Fibroblast of the aortic adventitia (primary cell): ENCODE measurements at places on chromosomes 16 and 17. TPM values are rescaled to one million over a fixed set of nuclear protein-coding genes. Genes with fewer than 3 reads are reported as not detected.

Gene ZNF597
- 2.5 and 2.8 TPM in 2 replicates for total RNA-seq

DNA sequence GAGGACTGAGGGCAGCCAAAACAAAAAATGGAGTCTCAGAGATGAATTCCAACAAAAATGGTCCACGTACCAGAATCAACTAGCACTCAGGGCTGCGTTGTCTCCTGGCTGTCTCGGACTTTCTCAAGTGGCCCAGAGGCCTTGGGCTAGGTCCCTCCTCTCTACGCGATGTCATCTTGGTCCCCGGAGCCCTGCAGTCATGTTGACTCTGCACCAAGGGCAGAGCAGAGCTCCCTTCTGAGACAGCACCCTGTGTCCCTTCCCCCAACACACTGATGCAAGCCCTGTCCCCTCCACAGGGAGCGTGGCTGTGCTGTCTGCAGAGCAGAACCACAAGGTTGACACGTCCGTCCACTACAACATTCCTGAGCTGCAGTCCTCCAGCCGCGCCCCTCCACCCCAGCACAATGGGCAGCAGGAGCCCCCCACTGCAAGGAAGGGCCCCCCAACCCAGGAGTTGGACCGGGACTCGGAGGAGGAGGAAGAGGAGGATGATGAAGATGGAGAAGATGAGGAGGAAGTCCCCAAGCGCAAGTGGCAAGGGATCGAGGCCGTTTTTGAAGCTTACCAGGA lies 20.8 kb downstream of the GINS2 start:
- DNase-seq = no peak

Gene SLC5A11
- not detected in 2 replicates for total RNA-seq

DNA sequence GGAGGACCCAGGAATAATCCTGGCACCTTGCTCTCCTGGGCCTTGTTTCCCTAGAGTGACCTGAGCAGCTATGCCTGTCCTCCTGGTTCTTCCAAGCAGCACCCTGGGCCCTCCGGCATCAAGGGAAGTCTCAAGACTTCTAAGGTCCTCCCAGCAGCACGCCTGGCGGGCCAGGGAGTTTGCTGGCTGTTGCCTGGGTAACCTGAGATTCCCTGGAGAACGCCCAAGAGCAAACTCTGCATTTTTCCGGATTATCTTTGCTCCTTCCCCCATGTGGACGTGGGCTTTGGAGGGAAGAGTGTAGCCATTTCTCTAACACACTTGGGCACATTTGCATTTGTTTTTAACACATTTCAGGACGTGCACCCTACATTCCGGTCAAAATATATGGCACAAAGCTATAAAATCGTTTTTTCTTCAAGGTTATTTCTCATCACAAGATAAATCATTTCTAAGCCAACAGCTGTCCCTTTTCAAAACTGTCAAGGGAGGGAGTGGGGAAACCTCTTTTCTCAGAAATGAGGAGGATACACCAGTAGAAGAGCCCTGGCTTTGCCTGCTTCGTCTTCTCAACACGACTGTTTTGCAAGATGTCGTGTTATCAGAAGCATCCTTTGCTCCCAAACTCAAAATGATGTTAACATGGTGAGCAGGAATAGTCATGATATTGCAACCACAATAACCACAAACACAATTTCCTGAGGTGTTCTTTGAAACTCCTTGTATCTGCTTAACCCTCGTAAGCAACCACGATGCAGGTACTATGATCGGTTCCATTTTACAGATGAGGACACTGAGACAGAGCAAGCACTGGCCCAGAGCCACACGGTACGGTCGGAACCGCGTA lies 116.5 kb downstream of the ADCY9 start:
- DNase-seq = peak; percentile 90

GRCh38 chr16:57091200-57091974 lies 996 bp upstream of the CPNE2 start:
- peak; percentile 28 for DNase-seq

DNA sequence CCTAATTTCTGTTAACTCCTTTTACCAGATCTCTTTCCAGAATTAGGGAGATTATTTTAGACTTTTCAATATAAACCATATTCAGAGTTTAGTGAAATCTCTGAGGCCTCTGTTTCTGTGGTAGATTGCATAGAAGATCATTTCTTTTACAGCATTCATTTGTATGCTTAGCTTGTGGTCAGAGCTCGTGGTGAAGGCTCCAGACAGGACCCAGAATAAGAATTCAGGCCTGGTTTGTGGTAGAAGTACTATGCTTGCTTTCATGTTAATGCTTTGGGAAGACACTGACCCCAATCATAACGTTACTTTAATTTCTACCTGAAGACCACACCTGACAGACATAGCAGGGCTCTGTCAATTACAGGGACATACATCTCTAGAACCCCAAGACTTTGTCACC lies 258.1 kb downstream of the FTO start:
- no peak for DNase-seq

Gene HSF5
- total RNA-seq = 0.16 TPM in 1 of 2 replicates, not detected in the other

Gene SLFN14
- not detected in 2 replicates for total RNA-seq

DNA sequence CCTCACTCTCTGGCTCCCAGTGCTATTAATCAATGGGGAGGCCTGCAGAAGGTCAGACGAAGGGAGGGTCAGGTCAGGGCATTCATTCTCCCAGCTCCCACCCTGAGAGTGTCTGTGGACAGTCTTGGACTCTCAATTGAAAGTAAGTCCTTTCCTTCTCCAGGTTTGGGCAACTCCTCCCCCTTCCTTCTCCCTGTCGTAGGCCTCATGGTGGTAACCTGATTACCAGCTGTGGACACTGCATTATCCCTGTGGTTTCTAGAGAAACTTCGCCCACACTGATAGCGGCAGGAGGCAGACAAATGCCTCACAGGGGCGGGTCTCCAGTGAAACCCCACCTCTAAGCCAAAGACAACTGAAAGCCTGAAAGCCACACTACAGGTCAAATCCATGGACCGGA lies 57.7 kb upstream of the SLC25A19 start:
- peak; percentile 44 for DNase-seq

Gene SLC35G6
- total RNA-seq = not detected in 2 replicates

DNA sequence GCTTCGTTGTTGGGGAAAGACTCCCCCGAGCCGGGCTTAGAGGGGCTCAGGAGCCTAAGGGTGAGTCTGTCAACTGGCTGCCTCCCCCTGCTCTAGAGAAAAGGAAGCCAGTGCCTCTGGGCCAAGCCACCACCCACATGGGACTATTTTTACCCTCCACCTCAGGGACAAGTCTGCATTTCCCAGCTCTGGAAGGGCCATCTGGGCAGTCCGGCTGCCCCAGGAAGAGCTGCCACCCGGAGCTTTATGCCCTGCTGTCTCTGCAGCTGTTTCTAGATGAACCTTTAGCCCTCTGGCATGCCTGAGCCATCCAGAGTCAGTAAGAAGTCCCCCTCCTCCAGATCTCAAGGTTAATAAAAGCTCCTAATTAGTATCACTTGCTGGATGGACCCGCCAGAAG lies 5.3 kb upstream of the RPRML start:
- no peak for DNase-seq

Gene NXN
- total RNA-seq = 5.1 and 18.1 TPM in 2 replicates

DNA sequence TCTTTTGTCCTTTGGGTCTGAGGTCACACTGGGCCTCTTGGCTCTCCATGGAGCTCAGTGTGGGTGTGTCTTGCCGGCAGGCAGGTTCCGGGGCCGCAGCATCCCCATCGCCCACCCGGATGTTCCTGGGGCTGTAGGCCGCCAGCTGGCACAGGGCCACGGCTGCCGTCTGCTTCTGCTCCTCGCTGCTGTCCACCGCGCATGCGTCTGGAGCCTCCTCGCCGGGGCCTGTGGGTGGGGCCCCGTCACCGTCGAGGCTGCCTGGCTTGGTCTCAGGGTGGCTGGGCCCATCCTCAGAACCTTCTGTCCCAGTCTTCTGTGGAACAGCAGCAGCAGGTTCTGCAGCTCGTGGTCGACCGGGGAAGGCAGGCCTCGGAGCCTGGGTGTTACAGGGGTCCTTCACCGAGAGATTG lies 9.6 kb downstream of the ZNF750 start:
- peak; percentile 52 for DNase-seq

DNA sequence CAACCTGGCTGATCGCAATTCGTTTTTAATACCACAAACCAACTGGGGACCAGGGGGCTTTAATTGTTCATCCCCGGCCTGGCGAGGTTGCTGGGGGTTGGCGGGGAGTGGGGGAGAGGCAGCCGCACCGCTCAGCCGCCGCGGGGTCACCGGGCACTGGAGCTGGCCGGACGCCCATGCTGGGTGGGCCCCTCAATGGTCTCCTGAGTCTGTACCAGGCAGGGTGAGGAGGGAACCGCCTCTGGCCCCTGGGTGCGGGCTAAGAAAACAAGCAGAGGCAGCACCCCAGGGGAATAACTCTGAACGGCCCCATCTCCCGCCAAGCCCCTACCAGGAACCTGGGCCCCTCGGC lies 43.9 kb downstream of the ACTG1 start:
- no peak for DNase-seq

DNA sequence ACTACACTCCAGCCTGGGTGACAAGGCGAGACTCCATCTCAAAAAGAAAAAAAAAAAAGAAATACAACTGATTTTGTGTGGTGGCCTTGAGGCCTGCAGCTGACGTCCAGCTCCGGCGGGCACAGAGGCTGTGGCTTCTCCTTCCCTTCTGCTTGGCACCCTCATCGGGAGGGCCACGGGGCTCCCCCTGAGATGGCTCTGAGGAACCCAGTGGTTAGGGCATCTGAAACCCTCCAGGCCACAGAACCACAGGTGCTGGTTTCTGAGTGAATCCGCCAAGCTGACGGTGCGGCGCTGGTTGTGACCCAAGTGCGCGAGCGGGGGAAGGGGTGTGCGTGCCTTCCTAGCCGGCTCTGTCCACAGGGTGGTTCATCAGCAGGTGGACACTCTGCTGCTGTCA lies 63.4 kb downstream of the LMF1 start:
- DNase-seq = no peak

Gene CCDC200
- total RNA-seq = not detected in 2 replicates

Gene GDPD1
- total RNA-seq = 0.49 and 0.90 TPM in 2 replicates

DNA sequence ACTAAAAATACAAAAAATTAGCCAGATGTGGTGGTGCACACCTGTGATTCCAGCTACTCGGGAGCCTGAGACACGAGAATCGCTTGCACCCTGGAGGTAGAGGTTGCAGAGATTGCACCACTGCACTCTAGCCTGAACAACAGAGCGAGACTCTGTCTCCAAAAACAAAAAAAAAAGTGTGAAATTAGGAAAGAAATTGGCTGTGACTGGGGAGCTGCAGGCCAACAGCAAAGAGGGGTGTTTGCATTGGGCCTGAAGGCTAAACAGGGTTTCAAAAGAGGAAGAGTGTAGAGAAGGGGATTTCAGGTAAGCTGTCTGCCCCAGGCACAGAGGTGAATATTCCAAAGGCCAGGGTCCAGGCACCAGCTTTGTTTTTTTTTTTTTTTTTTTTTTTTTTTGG lies 9.4 kb downstream of the BMERB1 start:
- no peak for DNase-seq
